ENCODE measurements at places on chromosomes 6 and 20.

DNA sequence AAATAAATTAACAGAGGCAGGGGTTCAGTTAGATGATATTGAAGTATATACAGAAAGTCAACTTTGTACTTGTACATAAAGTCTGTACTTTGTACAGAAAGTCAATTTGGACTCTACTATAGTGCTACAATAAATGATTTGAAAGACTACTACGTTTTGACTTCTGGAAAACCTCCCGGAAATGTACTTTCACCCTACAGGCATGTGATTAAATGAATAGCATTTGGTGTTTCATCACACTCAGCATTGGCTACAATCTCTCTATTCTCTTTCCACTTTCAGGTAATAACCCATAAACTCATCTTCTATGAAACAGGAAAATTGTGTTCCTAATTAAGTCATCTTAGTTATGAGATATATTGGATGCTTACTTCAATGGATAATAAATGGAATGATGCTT lies 25.6 kb upstream of the MC3R start:
- H3K36me3 ChIP-seq, result peaks cover 5% of the 10 kb centered on the region
- H3K4me1 ChIP-seq, result no peaks in the 10 kb centered on the region
- H3K27ac ChIP-seq, result no peak overlapping the region
- H3K27me3 ChIP-seq, result no peaks in the 10 kb centered on the region
- H3K4me3 ChIP-seq, result no peak overlapping the region

GRCh38 chr20:36861625-36861874 lies 14.4 kb upstream of the TLDC2 start:
- no peak for DNase-seq
- peaks cover 1% of the 10 kb centered on the region for H3K36me3 ChIP-seq
- peaks cover 30% of the 10 kb centered on the region for H3K4me1 ChIP-seq

- peak overlapping the region; percentile 93 for H3K27ac ChIP-seq
- peaks cover 15% of the 10 kb centered on the region for H3K36me3 ChIP-seq
- H3K4me1 ChIP-seq, result peaks cover 34% of the 10 kb centered on the region
- no peak for DNase-seq
- no peaks in the 10 kb centered on the region for H3K27me3 ChIP-seq
These were observed 72.3 kb upstream of the DST start for GRCh38 chr6:56714982-56715456.

DNA sequence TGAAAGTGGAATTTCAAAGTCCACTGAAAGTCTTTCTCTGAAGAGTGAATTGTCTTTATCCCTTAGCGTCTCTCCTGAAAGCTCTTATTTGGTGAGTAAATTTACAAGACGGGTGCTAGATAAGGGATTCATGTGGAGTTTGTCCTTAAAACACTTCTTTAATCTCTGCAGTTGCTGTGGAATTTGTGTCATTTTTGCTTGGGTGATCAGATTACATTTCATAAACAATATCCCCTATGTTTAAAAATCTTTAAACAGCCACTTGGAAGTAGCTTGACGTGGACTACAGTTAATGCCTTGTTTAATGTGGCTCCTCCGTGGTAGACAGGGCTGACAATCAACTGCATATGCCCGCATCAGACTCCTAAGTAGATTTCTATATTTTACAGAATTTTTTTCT lies 175.4 kb upstream of the ZNF217 start:
- no peaks in the 10 kb centered on the region for H3K36me3 ChIP-seq
- H3K4me1 ChIP-seq, result peaks cover 33% of the 10 kb centered on the region
- no peak overlapping the region for H3K27ac ChIP-seq
- no peaks in the 10 kb centered on the region for H3K27me3 ChIP-seq
- H3K4me3 ChIP-seq, result no peak overlapping the region
- DNase-seq, result no peak

GRCh38 chr6:74749211-74750147 lies 456.4 kb downstream of the COL12A1 start:
- no peak overlapping the region for H3K27ac ChIP-seq
- no peaks in the 10 kb centered on the region for H3K27me3 ChIP-seq
- H3K4me1 ChIP-seq, result no peaks in the 10 kb centered on the region
- no peak overlapping the region for H3K4me3 ChIP-seq
- DNase-seq, result no peak

DNA sequence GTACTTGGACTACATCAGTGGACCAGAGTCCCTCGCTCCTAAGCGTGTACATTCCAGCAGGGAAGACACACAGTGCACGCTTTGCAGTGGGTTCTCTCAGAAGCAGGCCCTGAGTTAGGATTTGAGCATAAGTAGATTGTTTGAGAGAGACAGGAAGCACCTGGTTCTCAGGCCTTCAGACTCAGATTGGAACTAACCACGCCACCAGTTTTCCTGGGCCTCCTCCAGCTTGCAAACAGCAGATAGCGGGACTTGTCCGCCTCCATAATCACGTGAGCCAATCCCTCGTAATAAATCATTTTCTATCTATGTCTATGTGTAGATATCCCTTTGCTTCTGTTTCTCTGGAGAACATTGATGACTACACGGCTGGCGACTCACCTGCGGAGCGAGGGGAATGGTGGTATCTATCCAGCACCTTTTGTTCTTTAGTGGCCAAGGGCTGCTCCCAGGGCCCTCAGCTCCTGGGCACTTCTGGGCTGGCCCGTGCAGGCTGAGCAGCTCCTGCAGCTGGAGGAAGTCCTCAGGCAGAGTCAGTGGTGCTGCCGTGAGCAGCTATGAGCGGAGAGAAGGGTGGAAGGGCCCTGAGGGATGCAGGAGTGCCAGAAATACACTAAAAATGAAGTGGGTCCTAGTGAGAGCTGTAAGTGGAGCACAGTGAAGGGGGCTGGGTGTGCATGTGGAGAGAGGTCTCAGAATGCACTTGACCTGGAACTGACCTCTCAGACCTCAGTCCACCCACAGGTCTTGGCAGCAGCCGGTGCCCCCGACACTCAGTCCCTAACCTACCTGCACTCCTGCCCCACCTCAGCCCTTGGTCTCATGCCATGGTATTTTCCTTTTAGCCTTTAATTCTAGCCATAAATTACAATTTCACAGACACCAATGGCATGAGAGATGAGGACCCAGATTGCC lies 76.9 kb downstream of the STK35 start:
- peaks cover 6% of the 10 kb centered on the region for H3K27me3 ChIP-seq
- H3K4me1 ChIP-seq, result peaks cover 2% of the 10 kb centered on the region
- no peak overlapping the region for H3K27ac ChIP-seq
- no peaks in the 10 kb centered on the region for H3K36me3 ChIP-seq

DNA sequence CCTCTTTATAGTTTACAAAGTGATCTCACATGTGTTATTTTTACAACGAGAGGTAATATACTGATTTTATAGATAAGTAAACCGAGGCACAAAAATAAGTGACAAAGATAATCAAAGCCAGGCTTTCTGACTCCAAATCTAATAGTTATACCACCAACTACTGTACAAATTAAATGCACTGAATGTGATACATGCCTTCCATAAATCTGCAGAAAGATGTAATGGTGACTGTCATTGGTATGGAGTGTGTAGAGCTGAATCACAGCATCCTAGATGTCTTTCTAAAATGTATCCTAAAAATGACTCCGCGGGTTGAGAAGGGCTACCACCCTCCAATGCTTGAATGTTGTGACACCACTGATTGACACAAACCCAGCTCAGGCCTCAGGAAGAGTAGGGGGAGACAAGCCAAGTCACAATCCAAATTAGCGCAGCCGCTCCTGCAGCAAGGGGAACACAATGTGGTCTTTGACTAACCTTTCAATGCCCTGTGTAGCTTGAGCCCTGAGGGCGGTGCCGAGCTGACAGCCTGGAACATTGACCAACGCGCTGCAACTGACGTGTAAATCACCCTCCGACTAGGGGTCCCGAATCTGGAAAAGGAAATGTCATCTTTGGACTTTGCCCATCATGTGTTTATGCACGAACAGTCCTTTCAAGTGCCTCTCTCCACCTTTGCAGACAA lies 136.8 kb downstream of the OLIG3 start:
- peaks cover 26% of the 10 kb centered on the region for H3K4me1 ChIP-seq
- no peak for DNase-seq
- H3K27ac ChIP-seq, result no peak overlapping the region
- H3K27me3 ChIP-seq, result no peaks in the 10 kb centered on the region
- no peaks in the 10 kb centered on the region for H3K36me3 ChIP-seq

Data from progenitor cell of endocrine pancreas (in vitro differentiated cells).